ENCODE measurements at places on chromosomes 1 and 21. TPM values are rescaled to one million over a fixed set of nuclear protein-coding genes. Genes with fewer than 3 reads are reported as not detected.

- no peak for DNase-seq
Measured at GRCh38 chr1:197424380-197424779, 156.3 kb downstream of the CRB1 start.

- peak; percentile 39 for DNase-seq
Measured at GRCh38 chr1:193019442-193020026, 39.6 kb downstream of the UCHL5 start.

- no peak for DNase-seq
Measured at GRCh38 chr1:216528816-216529215, 105.6 kb upstream of the USH2A start.

GRCh38 chr1:116825720-116826438 lies 71.6 kb downstream of the CD2 start:
- no peak for DNase-seq

The FNBP1L gene
- 15.4 TPM for polyA plus RNA-seq

The SMIM34 gene
- polyA plus RNA-seq, result not detected

The CELA3A gene
- polyA plus RNA-seq, result not detected

The OR2T11 gene
- not detected for polyA plus RNA-seq

DNA sequence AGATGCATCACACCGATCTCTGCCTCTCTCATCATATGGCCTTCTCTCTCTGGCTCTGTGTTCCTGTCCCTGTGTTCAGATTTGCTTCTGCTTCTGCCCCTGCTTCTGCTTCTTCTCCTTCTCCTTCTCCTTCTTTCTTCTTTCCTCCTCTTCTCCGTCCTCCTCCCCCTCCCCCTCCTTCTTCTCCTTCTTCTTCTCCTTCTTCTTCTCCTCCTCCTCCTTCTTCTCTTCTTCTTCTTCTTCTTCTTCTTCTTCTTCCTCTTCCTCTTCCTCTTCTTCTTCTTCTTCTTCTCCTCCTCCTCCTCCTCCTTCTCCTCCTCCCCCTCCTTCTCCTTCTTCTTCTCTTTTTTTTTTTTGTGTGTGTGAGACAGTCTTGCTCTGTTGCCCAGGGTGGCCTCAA lies 139.9 kb upstream of the KLHDC7A start:
- DNase-seq, result no peak

The OBSCN gene
- 2.0 TPM for polyA plus RNA-seq

DNA sequence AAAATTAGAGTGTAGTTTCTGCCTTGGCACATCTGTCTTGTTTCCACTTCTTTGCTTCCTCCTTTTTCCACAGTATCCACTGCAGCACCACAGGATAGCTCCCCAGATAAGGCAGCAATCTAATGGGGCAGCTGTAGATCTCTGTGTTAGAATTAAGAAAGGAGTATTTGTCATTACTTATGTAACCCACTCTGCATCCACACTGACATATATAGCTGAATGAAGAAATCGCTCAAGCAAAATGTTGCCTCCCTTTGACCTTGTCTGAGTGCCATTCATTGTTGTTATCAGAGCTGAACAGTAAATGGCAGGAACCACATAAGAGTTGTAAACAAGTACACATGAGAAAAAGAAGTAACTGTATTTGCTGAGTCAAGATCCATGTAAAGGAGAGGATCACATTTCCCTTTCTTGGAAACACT lies 45.9 kb upstream of the DPH5 start:
- no peak for DNase-seq

DNA sequence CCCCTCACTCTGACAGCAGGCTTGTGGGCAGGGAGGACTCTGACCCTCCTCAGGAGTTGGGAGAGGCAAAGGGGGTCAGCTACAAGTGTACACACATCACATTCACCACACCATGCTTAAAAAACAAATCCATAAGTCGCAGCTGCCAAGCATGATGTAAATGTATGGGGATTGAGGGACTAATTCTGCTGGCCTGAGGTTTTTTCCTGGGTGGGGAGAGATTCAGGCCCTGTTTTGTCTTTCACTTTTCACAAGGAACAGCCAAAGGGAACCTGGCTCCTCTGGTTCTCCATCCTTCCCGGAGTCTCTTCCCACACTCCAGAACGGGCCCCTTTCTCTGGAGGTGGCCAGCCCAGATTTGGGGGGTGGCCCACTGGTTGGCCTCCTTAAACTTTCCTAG lies 1.3 kb upstream of the MTARC2 start:
- DNase-seq, result no peak

- DNase-seq, result no peak
Measured at GRCh38 chr1:226135059-226135651, 51.4 kb downstream of the ACBD3 start.

DNA sequence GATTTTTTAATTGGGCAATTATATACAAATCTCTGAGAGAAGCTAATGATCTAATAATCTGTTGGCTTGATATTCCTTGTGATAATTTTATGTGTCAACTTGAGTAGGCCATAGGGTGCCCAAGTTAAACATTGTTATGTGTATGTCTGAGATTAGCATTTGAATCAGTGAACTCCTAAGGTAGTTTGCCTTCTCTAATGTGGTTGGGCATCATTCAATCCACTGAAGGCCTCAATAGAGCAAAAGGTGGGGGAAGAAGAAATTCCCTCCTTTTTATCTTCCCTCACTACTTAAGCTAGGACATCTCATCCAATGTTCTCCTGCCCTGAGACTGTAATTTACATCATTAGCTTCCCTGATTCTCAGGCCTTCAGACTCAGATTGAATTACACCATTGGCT lies 394.5 kb downstream of the LMO4 start:
- no peak for DNase-seq

DNA sequence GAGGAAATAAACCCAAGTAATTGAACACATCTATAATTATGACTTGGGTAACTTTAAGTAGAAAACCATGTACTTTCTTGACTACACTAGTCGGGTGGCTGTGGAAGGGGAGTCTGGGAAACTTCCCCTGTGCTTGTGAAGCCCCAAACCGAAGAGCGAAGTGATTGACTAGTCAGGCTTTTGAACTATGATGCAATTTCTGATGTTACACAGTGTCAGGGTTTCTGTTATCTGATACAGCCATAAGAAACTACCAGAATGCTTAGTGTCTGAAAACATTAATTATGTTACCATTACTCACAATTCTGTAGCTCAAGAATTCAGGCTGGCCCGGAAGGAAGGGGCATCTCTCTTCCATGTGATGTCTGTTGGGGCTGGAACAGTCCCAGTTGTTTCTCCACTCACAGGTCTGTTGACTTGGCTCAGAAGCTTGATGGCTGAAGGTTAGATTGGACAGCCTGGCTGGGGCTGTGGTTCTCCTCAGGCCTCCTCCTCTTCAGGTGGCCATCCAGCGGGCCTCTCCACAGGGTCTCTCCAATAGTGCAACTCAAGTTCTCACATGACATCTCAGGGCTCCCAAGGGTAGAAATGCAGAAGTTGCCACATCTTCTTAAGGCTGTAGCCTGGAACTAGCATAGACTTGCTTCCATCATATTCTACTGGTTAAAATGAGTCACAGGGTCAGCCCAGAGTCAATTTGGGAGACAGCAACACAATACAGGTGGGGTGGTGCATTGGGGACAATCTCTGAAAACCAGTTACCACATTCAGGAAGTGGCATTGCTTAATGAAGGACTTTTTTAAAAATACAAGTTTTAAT lies 8.3 kb upstream of the C8B start:
- peak; percentile 9 for DNase-seq

GRCh38 chr1:15408890-15409387 lies 749 bp upstream of the EFHD2 start:
- DNase-seq, result no peak

GRCh38 chr1:176559878-176560277 lies 96.9 kb downstream of the PAPPA2 start:
- peak; percentile 27 for DNase-seq

The CCDC190 gene
- polyA plus RNA-seq, result not detected

GRCh38 chr21:32779983-32780382 lies 8.4 kb upstream of the PAXBP1 start:
- DNase-seq, result no peak

The CFAP107 gene
- polyA plus RNA-seq, result not detected

- peak; percentile 27 for DNase-seq
Measured at GRCh38 chr1:205633421-205633976, 1.7 kb upstream of the ELK4 start.

GRCh38 chr1:3773572-3774275 lies 1.2 kb downstream of the SMIM1 start:
- no peak for DNase-seq

GRCh38 chr1:165313903-165314302 lies 42.6 kb downstream of the LMX1A start:
- no peak for DNase-seq

- DNase-seq, result peak; percentile 17
Measured at GRCh38 chr1:214862421-214862820, 220.1 kb upstream of the KCNK2 start.

GRCh38 chr1:212219679-212220463 lies 65.3 kb upstream of the PPP2R5A start:
- DNase-seq, result no peak

The NBPF15 gene
- polyA plus RNA-seq, result 21.6 TPM

- no peak for DNase-seq
Measured at GRCh38 chr1:223147873-223148272, 4.8 kb upstream of the TLR5 start.

The ABL2 gene
- 22.4 TPM for polyA plus RNA-seq

- peak; percentile 46 for DNase-seq
Measured at GRCh38 chr1:87061742-87062156, 147.3 kb downstream of the HS2ST1 start.

GRCh38 chr1:36351227-36351977 lies 28.0 kb upstream of the EVA1B start:
- peak; percentile 86 for DNase-seq

DNA sequence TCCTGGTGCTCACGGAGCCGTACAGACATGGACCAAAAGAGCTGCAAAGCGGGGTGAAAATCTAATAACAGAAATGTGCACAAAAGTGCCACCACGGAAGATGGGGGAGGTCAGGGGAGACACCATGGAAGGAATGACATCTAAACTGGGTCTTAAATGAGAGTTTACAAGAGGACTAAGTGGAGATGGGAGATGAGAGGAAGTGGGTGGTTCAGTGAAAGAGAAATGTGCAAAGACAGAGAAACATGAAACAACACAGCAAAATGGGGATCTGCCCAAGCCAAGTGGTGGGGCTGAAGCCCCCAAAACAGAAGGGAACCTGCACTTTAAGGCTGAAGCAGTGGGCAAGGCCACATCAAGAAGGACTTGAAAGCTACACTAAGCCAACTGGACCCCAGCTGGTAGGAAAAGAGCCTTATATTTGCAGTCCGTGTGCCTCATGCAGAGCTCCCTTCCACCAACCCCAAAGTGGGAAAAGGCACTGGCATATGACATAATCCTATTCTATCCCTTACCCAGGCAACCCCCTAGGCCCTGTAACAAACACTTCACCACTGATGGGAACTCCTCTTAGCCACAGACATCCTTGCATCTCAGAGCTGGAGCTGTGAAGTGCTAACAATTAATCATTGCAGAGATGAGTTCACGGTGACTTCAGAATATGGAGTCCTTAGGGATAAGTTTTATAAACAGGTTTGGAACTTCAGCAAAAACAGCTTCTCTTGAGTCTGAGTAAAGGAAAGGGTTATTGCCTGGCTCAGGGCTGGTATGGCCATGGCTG lies 198.6 kb upstream of the EDN2 start:
- DNase-seq, result no peak

DNA sequence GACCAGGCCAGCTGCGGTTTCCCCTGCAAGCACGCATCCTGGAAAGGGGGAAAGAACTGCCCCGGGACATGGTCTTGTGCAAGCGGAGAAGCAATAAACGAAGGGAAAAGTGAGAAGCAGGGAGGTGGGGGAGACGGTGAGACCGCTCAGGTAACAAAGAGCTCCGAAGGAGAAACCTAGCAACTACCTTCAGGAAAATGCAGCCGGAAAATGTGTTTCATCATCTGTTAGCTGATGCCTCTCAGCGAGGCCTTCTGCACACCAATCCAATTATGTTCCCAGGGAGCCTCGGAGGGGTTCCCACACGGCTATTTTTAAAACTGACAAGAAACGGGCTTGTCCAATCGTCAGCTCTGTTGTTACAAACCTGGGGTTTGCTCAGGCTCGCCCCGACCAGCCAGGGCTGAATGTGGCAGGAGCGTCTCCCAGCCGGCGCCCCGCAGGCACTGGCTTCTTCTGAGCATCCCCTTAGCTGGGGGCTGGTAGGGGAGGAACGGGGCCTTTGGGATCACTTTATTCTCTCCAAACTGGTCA lies 3.4 kb downstream of the RIPK4 start:
- DNase-seq, result peak; percentile 87

DNA sequence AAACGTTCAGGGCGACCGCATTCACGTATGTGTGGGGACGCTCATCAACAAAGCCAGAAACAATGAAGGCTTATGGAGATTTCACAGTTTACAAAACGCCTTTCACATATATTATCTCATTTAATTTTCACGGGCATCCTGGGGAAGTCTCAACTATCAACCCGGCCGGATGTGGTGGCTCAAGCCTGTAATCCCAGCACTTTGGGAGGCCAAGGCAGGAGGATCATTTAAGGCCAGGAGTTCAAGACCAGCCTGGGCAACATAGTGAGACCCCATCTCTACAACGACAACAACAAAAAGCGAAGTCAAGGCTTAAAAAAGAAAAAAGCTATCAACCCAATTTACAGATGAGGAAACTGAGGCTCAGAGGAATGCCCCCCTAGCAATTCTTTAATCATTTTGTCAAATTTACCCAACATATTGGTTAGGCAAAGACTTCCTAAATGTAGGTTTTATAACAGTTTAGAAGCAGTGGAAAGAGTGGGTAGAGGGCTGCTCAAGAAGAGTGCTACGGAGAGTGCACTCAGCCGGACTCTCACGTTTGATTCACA lies 28.3 kb downstream of the SLC66A1 start:
- no peak for DNase-seq

DNA sequence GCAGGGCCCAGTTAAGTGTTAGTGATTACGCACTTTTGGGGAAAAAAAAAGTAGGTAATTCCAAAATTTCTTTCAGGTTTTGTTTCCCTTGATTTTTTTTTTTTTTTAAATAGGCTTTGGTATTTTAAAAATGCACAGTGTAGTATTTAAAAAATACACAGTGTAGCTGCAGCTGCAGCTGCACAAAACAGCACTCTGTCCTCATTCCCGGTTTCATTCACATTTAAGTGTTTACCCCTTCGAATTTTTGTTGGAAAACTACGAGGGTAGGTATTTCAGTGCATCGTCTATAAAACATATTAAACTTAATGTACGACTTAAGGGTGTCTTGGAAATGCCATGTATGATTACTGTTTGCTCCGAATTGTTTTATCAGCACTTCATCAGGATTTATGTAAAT lies 3.4 kb downstream of the NEK7 start:
- no peak for DNase-seq

GRCh38 chr1:202811296-202812175 lies 782 bp downstream of the PCAT6 start:
- peak; percentile 25 for DNase-seq

Data from mammary epithelial cell (primary cell).